ENCODE measurements at places on chromosomes 7 and 10.

DNA sequence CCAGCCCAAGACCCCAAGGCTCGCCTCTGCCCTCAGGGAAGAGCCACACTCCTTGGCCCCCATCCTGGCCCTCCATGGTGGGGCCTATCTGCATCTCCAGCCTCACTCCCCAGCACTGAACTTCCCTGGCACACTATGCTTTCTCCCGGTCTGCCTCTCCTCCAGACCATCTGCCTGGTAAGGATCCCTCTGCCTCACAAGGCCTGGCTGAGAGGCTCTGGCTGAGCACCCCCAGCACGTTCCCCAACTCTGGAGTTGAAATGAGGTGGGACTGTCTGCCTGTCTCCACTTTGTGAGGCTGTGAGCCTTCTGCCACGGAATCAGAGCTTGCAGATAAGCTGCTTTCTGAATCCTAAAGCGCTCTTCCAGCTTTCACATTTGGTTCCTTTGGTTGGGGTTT is 220.7 kb downstream of the TNS3 start:
- DNase-seq = no peak

DNA sequence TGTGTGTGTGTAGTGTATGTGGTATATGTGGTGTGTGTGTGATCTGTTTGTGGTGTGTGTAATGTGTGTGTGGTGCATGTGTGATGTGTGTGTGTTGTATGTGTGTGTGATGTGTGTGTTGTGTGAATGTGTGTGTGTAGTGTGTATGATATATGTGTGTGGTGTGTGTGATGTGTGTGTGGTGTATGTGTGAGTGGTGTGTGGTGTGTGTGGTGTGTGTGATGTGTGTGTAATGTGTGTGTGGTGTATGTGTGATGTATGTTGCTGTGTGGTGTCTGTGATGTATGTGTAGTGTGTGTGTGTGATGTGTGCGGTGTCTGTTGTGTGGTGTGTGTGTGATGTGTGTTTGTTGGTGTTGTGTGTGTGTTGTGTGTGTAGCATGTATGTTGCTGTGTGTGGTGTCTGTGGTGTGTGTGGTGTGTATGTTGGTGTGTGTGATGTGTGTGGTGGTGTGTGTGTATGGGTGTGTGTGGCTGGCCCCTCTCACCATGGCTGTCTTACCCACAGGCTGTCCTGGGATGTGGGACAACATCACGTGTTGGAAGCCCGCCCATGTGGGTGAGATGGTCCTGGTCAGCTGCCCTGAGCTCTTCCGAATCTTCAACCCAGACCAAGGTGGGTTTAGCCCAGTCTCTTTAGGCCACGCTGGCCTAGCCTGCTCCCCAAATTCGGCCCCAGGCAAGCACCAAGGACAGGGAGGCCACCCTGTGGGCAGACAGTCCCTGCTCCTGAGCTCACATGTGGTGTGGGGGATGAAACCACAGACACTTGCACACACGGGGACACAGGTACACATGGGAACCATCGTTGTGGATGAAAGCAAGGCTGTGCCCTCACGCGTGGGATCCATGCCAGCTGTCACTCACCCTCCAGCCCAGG is 25.6 kb downstream of the ADCYAP1R1 start:
- no peak for DNase-seq

GRCh38 chr7:111806232-111806631 is 243.9 kb upstream of the IMMP2L start:
- no peak for DNase-seq

- no peak for DNase-seq
Observed at GRCh38 chr7:43752411-43752810, 6.1 kb upstream of the BLVRA start.

All from effector CD4-positive, alpha-beta T cell (primary cell).